NCI-H1694 treated with DMSO at 0.1 percent for 48 hours (cell line): ENCODE measurements at places on chromosomes 12 and 14.
A peak's percentile ranks its signal among the peaks of the same experiment; 100 is the strongest.

DNA sequence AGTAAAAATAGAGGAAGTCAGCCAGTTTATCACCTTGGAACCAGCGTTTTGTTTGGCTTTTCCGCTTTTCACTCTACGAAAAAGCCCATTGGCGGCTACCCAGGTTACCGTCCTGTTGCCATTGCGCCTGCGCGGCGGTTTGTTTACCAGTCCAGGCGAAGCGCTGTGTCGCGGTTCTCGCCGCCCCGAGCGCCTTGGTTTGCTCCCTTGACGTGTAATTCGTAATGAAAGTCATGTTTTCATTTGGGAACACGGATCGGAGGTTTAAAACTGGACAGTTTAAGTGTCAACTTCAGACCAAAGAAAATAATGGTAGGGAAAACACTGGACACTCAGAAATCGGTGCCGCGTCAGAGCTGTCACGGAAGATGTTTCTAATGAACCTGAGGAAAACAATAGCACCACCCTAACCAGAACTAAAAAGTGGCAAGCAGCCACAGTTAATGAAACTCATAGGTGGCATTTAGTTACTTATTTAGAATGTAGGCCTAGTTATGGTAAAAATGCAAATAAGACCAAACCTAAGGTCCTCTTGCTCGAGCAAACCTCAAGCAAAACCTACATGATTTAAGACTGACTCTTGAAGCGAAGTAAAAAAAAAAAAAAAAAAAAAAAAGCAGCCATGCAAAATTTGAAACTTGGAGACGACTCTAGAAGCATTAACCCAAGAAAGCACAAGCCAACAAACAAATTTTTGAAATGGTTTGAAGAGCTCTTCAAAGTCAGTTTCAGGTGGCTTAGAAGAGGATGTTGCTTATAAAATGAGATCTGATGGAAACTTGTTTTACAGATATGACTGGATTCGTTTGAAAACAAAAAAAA, 790 bp upstream of the GPR19 start:
- DNase-seq, result peak; percentile 65

- no peak for DNase-seq
Measured at GRCh38 chr12:100539202-100539601, 34.3 kb upstream of the GAS2L3 start.

GRCh38 chr12:57604454-57604991, at the start of gene DTX3:
Gene DTX3, plus strand, starts transcription at chr12:57604824. Its CDS starts 1,694 bp downstream, at chr12:57606518.
- DNase-seq, result no peak

GRCh38 chr14:35557221-35557747, 23.3 kb downstream of the INSM2 start:
- no peak for DNase-seq

DNA sequence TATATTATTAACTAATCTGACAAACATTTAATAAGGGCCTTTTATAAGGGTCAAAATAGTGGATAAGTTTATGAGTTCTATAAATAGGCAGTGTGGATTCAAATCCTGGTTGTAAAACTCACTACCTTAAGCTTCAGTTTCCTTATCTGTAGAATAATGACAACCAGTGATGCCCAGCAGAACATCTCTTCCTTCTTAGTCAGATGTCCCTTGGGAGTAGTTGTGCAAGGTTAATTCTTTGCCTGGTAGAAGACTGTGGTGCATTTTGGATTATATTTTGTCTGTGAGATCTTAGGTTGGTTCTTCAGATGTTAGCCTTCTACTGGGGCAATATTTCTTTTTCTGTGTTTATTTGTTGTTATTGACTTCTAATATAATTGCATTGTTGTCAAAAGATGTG, 59.5 kb downstream of the ARID2 start:
- no peak for DNase-seq

- DNase-seq, result no peak
Measured at GRCh38 chr14:78790271-78790670, 620.1 kb downstream of the NRXN3 start.

DNA sequence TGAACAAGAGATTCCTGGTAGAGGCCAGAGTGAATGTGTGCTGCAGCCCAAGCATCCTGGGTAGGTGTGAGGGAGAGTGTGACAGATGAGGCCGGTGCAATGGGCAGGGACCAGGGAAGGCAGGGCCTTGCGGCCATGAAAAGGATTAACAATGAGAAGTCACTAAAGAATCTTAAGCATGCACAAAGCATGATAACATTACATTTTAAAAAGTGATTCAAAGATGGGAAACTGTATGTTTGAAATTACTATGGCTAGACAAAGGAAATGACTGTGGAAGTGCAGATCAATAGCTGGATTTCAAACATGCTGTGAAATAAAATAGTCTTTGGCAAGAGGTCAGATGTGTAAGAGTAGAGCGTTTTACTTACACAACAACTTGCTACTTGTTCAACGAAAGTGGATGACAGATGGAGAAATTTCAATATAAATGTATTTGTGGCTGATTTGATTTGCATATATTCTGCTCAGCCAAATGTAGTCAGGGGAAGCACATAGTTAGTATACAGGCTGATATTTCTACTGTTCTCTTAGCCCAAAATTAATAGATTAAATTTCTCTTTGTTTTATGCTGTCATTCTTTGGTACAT, 175.5 kb downstream of the CCDC59 start:
- no peak for DNase-seq

GRCh38 chr12:20460956-20461355, 92.6 kb downstream of the PDE3A start:
- no peak for DNase-seq

- no peak for DNase-seq
Measured at GRCh38 chr12:24997496-24997895, 48.6 kb upstream of the BCAT1 start.

GRCh38 chr14:49546766-49547165, 39.4 kb downstream of the RPS29 start:
- DNase-seq, result no peak

DNA sequence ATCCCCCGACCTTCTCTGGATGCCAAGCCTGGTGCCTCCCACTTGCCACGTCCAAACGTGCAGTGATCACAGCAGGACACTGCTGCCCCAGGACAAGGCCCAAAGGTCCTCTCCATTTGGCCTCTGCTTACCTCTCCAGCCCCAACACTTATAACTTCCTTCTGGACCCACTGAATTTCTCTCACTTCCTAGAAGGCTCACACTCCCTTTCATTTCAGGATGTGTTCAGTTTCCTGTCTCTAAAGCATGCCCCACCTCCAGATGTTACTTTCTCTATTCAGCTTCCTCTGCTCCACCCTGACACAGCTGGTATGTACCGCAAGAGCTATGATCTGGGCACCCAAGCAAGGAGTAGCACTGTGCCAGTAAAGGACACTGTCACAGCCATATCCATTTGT, 33.0 kb downstream of the CDKL1 start:
- DNase-seq, result no peak

DNA sequence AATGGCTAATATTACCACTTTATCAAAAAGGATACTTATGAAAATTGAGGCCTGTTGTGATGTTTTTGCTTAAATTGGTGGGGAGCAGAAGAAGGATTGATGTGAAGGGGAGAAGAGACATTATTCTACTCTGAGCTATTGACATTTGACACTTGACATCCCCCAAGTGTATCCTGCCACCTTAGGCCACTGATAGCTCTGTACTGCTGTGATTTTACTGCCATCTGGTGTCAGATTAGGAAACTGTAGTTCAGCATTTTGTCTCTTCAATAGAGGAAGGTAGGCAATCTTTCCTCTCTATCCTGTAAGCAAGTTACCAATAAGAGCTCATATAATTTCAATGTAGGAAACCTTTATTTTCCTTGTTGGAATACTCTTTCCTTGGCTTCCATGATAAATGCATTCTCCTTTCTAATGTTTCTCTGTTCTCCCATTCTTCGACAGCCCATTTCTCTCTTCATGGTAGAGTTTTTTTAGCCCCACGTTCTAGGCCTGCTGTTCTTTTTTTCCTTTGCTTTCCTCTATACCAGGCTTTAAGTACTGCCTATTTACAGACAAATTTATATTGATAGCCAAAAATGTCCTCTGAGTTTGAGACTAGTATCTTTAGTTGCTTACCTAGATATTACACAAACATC, 46.3 kb downstream of the PPHLN1 start:
- peak; percentile 28 for DNase-seq

- no peak for DNase-seq
Measured at GRCh38 chr12:61915420-61915819, 344.8 kb upstream of the USP15 start.

- DNase-seq, result no peak
Measured at GRCh38 chr12:45075587-45076282, 24.8 kb upstream of the DBX2 start.

GRCh38 chr12:45017916-45018315, 33.0 kb downstream of the DBX2 start:
- DNase-seq, result no peak

- no peak for DNase-seq
Measured at GRCh38 chr12:125418902-125419564, 353.8 kb downstream of the AACS start.

GRCh38 chr14:78232231-78233000, 62.2 kb downstream of the NRXN3 start:
- no peak for DNase-seq

DNA sequence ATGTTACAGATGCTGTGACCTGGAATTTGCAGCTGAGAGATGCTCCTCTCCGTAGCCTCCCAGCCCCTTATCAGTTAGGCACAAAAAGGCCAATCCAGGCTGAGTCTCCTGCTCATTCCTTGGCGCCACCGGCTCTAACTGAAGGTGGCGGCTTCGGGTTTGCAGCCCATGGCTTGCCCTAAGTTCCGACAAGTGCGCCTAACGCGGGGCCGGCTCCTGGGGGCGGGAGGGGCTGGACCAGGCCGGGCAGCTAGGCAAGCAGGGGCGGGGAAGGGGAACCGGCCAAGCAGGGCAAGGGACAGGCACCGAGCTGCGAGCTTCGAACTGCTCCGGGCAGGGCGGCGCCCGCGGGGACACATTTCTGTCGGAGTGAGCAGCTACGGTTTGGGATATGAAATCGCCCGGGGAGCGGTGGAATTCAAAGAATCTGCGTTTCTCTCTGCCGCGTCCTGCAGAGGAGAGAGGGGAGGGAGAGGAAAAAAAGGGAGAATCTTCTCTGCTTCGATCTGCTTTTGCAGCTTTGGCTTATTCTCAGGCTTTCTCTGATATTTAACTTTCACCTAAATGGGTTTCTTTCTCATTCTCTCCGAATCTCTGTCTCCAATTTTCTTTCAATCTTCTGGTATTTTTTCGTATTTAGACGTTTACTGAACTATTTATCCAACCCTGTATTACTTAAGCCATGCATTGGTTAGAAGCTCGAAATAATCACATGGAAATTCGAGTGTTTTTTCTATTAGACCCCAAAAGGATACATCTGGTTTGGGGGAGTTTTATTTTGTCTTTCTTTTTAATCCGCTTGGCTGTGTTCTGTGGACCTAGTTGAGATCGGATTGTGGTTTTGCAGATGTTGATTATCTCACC, 1.6 kb upstream of the HOXC12 start:
- DNase-seq, result no peak

- DNase-seq, result no peak
Measured at GRCh38 chr12:115506822-115507559, 770.5 kb downstream of the MED13L start.

DNA sequence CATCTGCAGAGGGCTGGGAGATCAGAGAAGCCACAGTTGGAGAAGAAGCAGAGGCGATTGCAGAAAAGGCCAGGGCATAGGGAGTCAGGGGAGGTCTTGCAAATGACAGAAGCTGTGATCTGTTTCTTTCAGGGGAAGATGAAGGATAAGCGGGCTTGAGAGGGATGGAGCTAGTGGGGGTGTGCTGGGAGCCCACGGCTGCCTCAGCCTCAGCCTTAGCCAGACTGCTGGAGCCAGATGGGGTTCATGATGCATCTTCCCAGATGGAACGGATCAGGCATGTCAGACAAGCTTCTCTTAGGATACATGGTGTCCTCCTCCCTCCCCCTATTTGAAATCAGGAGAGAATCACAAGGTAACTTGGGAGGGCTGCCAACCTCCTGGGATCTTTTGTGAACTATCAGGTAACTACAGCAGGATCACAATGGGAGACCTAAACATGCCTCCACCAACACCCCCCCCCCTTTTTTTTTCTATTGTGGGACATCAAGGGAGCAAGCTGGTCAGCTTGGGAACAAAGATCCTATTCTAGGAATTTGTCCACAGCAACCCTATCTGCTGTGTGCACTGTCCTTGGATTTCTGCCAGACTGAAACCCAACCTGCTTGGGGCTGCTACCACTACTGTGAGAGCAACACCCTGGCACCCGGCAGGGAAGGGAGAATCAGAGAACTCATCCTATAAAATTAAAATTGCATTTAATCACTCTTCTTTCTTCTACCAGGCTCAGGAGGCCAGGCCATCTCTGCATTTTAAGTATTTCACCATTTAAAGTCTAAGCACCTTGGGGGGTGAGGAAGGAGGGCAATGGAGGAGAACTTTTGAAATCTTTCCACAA, 10.7 kb upstream of the ATP2A2 start:
- DNase-seq, result peak; percentile 70

DNA sequence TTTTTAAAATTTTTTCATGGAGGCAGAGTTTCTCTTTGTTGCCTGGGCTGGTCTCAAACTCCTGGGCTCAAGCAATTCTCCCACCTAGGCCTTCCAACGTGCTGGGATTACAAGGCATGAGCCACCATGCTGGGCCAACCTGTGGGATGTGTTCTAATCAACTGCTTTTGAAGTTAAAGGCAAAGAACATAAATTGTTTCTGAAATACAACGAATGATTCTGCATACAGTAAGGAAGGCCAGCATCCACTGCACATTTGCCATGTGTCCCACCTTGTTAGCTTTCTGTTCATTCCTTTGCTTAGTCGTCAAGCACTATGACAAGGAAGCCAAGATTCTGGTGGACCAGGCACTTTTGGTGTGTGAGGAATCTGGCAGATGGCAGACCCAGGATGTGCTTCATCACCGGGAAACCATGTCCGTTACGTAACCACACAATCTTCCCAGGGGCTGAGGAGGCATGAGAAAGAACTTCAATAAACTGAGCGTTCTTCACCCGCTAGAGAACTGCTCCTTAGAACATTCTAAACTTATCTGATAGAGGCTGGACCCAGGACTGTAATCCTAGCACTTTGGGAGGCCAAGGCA, 24.5 kb downstream of the MOK start:
- no peak for DNase-seq

DNA sequence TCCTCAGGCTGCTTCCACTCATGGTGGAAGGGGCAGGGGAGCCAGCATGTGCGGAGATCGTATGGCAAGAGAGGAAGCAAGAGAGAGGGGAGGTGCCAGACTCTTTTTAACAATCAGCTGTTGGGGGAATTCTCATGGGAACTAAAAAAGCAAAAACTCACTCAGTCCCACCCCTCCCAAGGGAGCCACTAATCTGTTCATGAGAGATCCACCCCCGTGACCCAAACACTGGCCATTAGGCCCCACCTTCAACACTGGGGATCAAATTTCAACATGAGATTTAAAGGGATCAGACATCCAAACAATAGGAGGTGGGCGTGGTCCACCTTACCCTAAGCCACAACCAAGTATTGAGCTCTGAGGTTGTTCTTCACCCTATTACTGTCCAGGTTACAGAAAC, 375.1 kb downstream of the GRIN2B start:
- no peak for DNase-seq

- no peak for DNase-seq
Measured at GRCh38 chr12:104374071-104374470, 70.5 kb downstream of the EID3 start.

GRCh38 chr12:98422812-98423211, 92.6 kb upstream of the TMPO start:
- no peak for DNase-seq
